ENCODE measurements at places on chromosomes 1 and 21.

DNA sequence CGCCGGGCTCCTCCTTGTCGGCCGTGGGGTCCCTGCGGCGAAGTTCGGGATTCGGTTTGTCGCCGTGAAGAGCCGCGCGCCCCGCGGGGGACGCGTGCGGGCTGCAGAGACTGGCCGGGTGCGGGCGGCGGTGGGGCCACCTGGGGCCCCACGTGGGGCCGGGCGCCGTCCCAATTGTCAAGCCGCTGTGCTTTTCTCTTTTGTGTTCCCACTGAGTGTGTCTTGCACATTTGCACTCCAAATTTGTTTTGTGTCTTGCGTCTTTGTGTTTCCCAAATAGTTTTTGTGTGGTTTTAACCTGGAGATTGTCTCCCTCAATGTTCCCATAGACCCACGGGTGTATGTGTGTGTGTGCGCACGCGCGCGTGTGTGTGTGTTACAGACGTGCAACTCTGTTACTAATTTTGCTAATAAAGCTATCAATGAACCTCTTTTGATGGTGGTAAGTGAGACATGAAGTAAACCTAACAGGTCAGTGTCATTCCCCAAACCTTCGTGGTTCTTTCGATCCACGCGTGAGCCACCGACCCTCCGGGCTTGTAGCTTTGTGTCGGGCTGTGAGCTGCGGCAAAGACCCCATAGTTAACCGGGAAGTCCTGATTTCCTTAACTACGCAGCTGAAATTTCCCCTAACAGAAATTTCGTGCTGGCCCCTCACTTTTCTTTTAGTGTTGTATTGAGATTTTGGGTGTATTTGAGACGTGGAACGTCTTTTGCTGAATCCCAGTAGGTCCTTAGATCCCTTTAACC lies 708 bp downstream of the PRDM2 start:
- no peak for DNase-seq

GRCh38 chr1:221748981-221749380 lies 7.1 kb upstream of the DUSP10 start:
- no peak for DNase-seq

DNA sequence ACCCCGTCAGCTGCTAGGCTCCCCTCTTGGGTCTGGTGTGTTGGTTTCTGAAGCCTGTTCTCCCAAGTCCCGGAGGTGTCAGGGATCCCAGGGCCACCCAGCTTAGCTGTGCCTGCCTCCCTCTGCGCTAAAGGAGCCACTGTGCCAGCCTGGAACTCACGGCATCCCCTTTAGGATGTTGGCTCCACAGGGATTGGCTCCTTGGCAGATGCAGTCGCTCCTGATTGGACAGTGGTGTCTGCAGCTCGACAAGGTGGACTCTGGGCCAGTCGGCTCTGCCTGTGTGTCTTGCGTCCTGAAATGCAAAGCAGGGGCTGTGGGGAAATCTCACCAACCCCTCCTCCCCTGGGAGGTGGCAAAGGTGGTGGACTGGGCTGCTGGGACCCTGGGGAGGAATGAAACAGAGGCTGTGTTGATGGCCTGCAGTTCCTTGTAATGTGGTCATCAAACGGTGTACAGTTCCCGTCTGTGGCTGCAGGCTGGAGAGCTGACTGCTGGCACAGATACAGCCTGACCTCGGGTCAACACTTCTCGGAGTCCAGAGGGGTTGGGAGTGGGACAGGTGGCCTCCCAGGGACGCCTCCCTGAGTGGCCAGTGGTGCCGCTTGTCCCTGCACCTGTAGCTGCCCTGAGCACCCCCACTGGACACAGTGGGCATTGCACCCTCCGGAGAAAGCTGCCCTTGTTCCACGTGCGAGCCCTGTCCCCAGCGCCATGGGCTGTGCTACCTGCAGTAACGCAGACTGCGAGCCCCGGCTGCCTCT lies 11.5 kb upstream of the KCNAB2 start:
- no peak for DNase-seq

- DNase-seq, result no peak
Observed at GRCh38 chr1:8010080-8010664, 15.9 kb downstream of the ERRFI1 start.

DNA sequence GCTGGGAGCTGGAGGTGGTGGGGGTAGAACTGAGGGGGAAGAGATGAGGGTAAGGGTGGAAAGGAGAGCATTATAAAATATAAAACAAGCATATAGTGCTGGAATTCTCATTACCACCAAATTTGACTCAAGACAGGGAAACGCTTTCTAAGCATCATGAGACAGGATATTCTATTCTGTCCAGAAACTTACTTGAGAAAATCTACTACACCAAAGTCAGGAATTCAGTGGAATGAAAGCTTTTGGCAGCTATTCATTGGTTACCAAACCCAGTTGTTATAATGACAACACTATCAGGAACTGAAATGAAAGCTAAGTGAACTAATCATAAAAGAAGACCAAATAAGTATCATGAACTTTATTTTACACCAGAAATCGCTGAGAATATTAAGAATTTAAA lies 14.5 kb downstream of the AIDA start:
- no peak for DNase-seq

GRCh38 chr1:86419277-86419903 lies 4.6 kb upstream of the CLCA2 start:
- DNase-seq, result no peak

GRCh38 chr1:219798283-219799030 lies 129.9 kb downstream of the SLC30A10 start:
- DNase-seq, result no peak

- no peak for DNase-seq
Observed at GRCh38 chr1:159996653-159997052, 35.1 kb downstream of the PIGM start.

DNA sequence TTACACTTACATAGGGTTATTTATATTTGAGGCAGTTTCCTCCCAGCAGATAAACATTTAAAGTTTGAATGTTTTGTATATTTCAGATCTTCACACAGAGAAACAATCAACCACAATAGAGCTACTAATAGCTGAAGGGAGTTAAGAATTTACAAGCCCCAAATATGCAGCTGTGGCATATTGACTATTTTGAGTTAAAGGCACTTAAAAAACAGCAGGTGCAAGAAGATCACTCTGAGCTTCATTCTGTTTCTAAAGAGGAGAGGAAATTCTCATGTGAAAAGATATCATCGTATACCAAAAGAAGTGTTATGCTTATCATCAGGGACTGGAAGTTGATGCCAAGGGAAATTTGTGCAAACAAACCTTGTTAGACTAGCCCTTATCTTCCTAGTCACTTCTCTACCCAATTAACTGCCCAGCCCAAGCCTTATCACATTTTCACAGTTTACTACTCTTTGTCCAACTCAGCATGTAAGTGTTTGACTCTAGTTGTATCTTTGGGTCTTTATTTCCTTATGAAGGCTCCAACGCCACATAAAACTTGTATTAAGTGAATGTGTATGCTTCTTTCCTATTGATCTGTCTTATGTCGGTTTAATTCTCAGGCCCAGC lies 66.3 kb upstream of the COG2 start:
- DNase-seq, result no peak

GRCh38 chr1:228081578-228082213 lies 812 bp upstream of the ARF1 start:
- no peak for DNase-seq

DNA sequence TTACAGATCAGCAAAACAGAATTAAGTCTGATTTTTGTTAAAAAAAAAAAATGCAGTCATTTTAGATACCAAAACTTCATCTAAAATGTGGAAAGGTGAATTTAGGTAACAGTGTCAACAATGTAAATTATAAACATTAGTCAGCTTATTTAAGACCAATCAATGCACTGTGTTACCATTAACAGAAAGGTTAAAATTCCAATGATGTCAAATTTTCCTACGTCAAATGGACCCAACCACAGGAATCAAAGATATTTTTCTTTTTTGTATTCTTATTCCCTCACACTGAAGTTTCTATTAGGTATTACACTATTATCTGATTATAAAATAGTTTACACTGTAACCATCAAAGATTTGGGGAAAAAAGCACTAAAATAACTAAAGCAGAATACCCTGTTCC lies 6.5 kb downstream of the ARHGAP29 start:
- DNase-seq, result no peak

DNA sequence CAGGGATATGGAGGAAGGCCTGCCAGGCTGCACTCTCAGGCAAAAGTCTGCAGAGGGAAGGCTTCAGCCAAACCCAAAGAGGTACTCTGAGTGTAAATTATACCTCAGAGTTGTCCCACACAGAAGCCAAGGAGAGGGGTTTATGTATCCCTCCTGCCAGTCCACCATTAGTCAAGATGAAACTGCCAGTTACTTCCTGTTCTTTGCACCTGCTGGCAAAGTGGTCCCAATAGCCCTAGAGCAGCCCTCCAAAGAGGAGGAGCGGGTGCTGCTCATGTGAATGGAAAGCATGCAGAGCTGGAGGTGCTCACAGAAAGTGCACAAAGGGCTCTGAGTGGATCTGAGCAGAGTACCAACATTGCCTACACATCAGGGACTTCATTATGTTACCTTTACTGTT lies 37.1 kb upstream of the MCOLN3 start:
- no peak for DNase-seq

- DNase-seq, result no peak
Observed at GRCh38 chr1:62327360-62328055, 8.3 kb upstream of the KANK4 start.

GRCh38 chr1:51753969-51754368 lies 124.6 kb downstream of the NRDC start:
- DNase-seq, result no peak

DNA sequence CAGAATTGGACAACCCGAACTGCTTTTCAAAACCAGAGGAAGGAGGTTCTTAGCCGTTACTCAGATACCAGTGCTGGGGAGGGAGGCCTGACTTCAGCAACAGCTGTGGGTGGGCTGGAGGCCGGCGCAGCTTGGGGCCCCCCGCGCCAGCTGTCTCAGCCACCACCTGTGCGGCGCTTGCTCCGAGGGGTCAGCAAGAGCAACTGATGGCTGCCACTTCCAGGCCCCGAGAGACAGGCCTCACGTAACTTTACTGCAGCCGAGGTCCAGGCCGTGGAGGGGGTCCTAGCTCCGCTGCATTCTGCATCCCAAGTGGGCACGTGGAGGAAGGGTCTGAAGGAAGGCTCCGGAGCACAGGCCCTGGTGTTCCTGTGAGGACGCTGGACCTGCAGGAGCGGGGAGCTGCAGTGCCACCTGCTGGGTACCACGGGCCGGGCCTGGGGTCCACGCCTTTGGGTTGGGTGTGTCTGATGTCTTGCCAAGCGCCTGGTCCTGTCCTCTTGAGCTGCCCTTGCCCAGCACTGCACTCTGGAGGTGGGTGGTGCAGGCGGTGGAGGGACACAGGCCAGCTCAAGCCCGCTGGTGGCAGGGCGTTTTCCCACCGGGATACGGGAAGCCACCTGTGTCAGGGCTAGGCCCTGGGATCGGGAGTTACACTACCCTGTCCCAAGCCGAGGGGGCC lies 9.8 kb downstream of the THAP3 start:
- DNase-seq, result peak; percentile 55

GRCh38 chr1:247441606-247442005 lies 16.3 kb downstream of the OR2B11 start:
- no peak for DNase-seq

GRCh38 chr21:41295721-41296254 lies 20.8 kb upstream of the FAM3B start:
- no peak for DNase-seq

DNA sequence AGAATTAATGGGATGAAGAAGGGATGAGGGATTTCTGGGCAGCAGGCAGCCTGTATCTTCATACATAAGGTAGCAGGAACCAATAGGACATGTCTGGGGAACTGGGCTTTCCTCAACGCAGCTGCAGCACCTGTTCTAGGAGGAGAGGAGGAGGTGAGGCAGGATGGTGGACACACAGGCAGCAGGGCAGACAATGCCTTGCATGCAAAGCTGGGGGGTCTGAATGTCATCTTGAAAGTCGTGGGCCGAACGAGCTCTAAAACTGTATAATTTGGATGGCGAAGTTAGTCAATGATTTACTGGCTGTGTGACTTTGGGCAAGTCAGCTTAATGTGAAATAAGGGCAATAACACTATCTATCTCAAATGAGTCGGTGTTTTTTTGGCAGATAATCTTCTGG lies 124.4 kb downstream of the BEND5 start:
- no peak for DNase-seq

- DNase-seq, result no peak
Observed at GRCh38 chr1:87989346-87989745, 660.7 kb downstream of the LMO4 start.

GRCh38 chr1:190957565-190957964 lies 479.9 kb upstream of the BRINP3 start:
- DNase-seq, result no peak

DNA sequence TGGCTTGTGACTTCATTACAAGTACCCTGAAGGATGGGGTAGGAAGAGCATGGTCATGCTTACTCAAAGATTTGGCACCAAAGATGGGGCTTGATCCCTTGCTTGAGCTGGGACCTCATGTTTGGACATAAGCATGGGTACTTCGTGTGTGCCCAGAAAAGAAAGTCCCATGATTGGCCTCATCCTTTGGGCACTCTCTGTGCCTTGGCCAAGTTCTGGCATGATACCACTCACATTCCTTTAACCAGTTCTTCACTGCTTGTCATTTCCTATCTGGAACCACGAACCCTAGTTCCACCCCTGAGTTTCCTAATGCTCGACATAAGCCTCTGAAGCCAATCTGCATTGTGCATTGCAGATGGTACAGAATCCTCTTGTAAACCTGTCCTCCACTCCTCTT lies 107.0 kb downstream of the NAV1 start:
- DNase-seq, result no peak

- DNase-seq, result no peak
Observed at GRCh38 chr1:3510136-3510955, 55.9 kb downstream of the ARHGEF16 start.

DNA sequence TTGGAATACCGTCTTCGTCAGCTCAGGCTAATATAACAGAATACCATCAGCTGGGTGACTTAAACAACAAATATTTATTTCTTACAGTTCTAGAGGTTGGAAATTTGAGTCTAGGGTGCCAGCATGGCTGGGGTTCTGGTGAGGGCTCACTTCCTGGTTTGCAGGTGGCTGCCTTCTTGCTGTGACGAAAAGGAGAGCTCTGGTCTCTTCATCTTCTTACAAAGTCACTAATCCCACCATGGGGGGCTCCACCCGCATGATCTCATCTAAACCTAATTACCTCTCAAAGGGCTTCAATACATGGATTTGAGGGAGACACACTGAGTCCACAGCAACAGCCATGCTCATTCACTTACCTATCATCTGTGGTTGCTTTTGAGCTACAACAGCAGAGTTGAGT lies 78.3 kb downstream of the PSMG1 start:
- DNase-seq, result no peak

DNA sequence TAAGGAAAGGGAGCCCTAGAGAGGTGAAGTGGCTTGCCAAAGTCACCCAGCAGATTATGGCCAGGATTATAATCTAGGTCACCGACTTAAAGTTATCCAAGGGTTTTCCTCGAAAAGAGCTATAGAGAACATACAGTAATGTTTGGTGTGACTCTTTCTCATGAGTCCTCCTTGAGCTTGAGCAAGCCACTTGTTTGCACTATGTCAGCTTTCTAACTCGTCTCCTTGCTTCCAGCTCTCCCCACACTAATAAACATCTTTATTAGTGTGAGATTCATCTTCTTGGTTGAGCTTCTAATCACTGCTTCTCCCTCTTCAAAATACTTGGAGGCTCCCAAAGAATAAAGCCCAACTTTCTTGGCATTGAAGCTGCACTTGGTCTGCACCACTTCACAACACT lies 390.0 kb upstream of the USP24 start:
- no peak for DNase-seq

- DNase-seq, result no peak
Observed at GRCh38 chr1:55527831-55528230, 312.7 kb upstream of the USP24 start.
